ENCODE measurements at places on chromosomes 2 and 18.
A peak's percentile ranks its signal among the peaks of the same experiment; 100 is the strongest.

DNA sequence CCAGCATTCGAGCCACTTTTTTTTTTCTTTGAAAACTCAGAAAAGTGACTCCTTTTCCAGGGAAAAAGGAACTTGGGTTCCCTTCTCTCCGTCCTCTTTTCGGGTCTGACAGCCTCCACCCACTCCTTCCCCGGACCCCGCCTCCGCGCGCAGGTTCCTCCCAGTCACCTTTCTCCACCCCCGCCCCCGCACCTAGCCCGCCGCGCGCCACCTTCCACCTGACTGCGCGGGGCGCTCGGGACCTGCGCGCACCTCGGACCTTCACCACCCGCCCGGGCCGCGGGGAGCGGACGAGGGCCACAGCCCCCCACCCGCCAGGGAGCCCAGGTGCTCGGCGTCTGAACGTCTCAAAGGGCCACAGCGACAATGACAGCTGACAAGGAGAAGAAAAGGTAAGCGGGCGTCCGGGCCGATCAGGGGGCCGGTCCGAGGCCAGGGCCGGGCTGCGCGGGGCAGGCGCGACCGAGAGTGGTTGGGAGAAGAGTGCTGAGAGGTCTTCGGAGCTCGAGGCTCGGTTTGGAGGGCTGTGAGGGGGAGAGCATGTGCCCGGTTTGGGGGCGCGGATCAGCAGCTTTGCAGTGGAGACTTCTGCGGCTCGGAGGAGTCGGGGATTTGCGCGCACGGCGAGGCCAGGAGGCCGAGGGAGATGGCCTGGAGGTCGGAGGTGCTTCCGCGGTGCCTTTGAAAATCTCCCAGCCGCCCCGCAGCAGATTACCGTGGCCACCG lies 502 bp downstream of the EPAS1 start:
- DNase-seq, result peak; percentile 36

GRCh38 chr2:174587579-174587978 lies 10.0 kb downstream of the WIPF1 start:
- no peak for DNase-seq

DNA sequence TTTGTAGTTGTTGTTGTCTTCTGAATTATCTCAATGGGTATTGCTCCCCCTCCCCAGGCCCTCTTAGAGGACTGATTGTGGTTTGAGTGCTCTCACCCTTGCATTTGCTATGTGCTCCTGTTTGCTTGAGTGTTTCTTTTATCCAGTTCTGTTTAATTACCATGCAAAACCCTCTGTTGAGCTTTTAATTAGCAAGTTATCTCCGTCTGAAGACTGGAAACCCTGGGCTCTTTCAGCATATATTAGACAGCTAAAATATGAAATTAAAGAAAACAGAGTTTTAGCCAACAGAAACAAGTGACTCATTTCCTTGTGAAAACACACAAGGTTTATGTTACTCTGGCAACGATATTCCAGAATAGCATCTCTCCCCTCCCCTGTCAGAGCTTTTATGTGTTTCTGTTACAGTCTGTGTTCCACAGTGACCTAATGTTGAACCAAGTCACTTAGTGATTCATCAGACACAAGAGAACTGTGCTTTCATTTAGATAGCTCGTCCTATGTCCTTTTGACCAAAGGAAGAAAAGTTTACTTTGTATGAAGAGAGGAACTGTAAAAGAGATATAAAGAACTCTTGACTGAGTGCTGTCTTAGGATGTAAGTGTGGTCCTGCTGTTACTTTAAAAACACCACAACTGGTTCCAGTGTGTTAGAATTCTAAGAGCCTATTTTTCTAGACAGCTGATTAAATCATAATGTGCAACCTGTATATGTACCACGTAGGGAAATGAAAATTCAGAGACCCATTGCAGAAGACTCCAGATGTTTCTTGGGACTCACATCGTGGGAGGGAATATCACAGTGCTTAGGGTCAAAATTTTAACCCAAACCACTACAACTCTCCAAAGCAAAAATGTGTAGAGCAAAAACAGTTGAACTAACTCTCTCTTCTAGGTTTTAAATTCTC lies 172.8 kb upstream of the RBMS1 start:
- DNase-seq, result peak; percentile 85

DNA sequence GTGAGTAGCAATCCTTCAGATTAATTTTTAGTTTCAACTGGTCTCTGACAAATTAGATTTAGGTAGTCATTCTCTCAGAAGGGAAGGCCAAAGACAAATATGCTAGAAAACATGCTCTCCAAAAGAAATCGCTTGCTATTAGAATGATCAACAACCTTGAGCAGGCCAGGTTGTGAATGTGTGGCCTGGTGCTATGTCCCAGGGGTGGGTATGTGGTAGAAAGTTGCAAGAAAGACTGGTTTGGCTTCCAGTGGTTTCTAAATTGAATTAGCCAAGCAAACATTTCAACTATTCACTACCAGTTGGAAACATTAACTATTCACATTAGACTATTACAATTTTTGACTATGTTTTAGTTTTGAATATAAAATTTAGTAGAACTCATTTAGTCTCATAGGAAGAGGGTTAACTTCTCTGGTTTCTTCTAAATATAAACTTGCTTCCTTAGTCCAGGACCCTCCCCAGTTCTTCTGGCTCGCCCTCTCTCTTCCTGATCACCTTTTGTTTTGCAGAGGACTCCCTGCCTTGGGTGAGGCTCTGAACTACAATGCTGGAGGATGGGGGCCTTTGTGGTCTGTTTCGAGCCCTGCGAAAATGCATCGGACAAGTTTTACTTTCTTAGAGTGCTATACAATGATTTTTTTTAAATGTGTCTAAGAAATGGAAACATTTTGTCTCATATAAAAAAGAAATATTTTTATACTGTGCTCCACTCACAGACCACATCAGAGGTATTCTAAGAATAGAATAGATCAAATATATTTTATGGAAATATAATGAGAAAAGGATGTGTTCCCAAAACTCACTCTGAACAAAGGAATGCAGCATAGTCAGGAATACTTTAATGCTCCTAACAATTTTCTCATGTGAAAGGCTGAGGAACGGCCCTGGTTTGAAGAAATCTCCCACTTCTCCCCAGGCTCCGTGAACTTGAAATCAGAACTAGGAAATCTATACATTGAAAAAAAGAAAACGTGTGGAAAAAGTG lies 375.0 kb upstream of the ZEB2 start:
- DNase-seq, result no peak

Measured in suppressor macrophage treated with lipopolysaccharide for 4 hours (primary cell).